ENCODE measurements at places on chromosomes 5 and 9.
A peak's percentile ranks its signal among the peaks of the same experiment; 100 is the strongest.

DNA sequence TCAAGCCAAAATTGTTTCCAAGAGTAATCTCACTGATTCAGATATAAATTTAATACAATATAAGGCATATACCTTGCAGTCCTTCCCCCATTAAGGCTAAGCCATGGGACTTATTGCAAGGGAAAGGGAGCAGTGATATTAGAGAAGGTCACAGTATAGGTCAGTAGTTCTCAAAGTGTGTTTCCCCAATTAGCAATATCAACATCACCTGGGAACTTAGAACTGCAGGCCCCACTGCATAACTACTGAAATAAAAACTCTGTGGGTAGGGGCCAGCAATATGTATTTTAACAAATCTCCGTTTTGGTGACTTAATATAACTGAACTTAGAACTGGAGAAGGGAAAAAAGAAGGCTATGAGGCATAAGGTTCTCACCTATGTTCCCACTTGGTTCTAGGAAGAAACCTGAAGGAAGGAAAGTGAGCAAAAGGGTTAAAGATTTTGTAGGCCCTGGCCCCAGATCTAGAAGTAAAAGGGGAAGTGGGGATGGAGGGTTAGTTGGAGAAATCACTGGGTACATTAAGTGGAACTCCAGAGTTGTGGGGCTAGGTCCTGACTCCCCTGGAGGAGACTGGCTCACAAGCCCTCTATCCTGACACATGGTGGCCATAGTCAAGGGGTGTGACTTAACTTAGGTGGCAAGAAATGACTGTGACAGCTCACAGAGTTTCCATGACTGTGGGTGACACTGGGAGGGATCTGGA lies 40.7 kb downstream of the WDR36 start:
- DNase-seq: peak; percentile 5

DNA sequence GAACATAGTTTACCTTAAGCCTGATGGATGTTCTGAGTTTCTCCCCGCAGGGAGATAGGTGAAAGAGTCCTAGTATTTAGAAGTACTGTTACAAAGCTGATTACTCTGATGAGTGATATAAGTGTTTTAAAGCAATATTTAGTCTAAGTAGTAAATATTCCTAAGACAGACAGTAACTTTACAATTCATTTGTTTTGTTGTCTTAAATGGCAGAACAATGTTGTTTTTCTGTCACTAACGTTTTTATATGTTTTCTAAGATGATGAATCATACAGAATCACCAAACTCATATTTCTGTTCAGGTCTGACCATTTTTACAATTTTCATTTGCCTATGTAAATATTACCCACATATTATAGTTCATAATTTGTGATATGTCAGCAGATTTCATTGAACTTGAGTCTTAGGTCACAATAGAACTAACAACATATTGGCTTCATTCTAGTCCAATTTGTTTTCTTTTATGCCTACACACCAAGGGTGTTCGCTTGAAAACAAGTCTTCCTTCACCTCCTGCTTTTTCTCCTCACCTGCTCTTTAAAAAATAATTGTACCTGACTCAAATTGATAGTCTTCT lies 30.6 kb downstream of the MAP3K1 start:
- no peak for DNase-seq

DNA sequence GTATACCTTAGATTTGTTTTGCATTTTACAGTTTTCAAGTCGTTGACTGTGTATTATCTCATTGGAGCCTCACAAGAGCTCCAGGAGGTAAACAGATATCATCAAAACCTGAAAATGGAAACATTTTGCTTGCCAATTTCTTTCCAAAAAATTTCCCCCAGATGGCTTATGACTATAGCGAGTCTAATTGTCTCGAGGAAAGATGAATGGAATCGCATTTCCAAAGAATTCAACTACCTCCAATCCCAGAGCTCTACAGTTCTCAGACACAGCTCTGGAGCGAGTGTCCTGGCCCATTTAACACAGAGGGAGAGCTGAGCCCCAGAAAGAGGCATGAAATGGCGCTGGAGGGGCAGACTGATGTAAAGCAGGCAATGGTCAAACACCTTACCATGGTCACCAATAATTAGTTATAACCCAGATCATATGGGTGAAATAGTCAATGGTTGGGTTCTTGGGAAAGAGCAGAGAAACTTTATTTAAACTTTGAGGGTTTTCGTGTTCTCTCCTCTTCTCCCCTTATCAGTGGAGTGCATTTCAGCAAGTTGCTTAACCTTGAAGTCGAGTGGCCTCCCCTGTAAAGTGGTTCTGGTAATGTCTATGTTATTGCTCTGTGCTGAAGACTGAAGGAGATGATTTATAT lies 168.2 kb downstream of the ZDHHC21 start:
- DNase-seq: no peak

- DNase-seq: no peak
Observed at GRCh38 chr5:43256261-43256966, 56.8 kb downstream of the HMGCS1 start.

- DNase-seq: no peak
Observed at GRCh38 chr5:99940540-99940939, 594.6 kb upstream of the FAM174A start.

DNA sequence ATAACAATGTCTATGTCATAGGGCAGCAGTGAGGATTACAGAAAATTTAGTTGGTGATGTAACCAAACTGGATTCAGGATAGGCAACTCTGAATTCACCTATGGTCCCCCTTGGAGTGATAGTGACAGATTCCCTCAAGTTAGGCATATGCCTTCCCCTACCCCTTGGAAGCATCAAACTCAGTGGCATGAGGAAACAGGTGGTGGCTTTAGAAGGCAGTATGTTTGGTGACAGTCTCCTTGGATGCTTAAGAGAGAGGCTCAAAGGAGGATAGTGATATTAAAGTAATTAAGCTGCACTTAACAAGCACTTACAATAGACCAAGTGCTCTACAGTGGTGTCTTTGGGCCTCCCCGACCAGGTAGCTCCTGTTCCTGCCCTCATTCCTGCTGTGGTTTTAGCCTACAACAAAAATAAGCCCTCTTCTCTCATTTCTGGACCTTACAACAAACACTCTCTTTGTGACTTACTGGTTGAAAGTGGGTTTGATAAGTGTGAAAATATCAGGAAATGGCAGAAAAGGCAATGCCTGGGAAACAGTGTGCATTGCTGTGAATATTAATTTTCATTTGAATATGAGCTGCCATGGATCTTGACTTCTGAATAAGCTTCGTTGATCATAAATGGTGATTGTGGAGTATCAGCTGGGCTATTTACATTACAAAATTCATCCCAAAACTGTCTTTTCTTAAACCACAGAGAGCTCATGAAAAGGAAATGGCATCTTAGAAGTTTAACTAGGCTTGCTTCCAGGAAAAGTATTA lies 29.2 kb downstream of the NR4A3 start:
- DNase-seq: no peak

GRCh38 chr9:124906966-124907365 lies 33.9 kb downstream of the GOLGA1 start:
- DNase-seq: no peak

GRCh38 chr9:3909966-3910650 lies 384.3 kb upstream of the RFX3 start:
- DNase-seq: peak; percentile 74

GRCh38 chr5:103469288-103470040 lies 93.1 kb downstream of the NUDT12 start:
- no peak for DNase-seq

DNA sequence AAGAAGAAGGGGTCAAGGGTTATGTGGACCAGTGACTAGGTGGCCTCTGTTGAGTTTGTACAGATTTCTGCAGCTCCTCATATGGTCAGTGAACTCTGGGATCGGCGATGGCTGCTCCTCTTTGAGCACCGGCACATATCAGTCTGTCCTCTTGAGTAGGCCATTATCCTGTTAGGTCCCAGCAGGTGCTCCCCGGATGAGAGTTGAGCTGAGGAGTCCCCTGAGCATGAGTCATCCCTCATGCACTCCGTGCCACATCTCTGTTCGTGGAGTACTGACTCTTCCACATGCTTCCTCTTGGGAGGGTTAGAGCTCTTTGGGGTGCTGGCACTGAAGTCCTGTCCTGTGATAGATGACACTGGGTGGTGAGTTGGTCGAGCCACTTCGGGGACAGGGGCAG lies 143.7 kb downstream of the PTTG1 start:
- DNase-seq: no peak

GRCh38 chr9:98081477-98082219 lies 25.1 kb downstream of the NANS start:
- peak; percentile 74 for DNase-seq
